ENCODE measurements at places on chromosomes 16 and 17.

- DNase-seq = no peak
Observed at GRCh38 chr17:49195751-49196150, 14.6 kb downstream of the GNGT2 start.

GRCh38 chr17:29102741-29103181 is 59.8 kb downstream of the PIPOX start:
- DNase-seq = no peak

DNA sequence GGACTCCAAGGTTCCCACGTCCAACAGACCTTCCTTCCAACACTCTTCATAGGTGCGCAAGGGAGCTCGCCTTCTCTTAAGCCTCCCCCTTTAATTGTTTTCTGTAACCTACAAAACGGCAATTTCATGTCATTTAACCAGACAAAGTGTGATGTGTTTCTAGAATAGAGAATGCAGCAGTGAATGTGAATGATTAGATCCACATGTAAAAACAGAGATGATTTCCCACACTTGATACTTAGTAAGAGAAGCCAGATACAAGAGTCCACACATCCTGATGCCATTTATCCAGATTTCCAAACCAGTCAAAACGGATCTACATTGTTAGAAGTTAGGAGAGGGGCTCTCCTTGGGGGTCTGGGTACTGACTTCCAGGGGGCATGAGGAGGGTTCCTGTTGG is 89.3 kb downstream of the IRF8 start:
- no peak for DNase-seq

DNA sequence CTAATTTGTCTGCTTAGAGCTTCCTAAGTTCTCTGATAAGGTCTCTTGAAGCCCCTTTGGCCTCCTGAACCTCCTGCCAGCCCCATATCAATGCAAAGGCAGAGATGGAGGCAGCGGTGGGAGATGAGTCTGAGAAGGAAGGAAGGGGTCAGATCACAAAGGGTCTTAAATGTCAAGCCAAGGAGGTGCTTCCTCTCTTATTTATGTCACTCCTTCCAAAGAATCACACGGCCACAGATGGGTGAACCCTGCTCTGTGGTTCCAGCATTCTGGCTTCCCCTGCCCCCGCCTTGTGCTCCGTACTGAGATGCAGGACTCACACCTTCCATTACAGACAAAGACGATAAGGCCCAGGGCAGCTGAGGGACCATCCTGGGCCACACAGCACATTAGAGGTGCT is 96.3 kb downstream of the GSG1L start:
- no peak for DNase-seq

GRCh38 chr17:8057691-8058114 is 18.8 kb downstream of the ALOX15B start:
- DNase-seq = peak; percentile 62

DNA sequence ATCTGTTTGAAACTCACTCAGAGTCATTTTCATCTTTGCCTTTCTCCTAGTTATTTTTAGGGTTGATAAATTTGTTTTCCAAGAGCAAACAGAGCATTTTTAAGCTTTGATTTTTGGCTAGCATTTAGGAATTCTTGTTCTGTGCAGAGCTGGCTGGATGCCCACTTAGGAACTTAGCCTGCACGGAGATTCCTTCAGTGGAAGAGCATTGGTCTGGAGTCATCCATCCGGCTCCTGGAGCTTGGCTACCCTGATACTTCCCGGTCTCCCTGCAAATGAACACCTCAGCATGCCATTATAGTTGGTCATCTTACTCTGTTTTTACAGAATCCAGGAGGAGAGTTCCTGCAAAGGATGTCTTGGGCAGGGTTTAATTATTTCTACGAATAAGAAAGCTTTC is 57.1 kb downstream of the SPECC1 start:
- no peak for DNase-seq

DNA sequence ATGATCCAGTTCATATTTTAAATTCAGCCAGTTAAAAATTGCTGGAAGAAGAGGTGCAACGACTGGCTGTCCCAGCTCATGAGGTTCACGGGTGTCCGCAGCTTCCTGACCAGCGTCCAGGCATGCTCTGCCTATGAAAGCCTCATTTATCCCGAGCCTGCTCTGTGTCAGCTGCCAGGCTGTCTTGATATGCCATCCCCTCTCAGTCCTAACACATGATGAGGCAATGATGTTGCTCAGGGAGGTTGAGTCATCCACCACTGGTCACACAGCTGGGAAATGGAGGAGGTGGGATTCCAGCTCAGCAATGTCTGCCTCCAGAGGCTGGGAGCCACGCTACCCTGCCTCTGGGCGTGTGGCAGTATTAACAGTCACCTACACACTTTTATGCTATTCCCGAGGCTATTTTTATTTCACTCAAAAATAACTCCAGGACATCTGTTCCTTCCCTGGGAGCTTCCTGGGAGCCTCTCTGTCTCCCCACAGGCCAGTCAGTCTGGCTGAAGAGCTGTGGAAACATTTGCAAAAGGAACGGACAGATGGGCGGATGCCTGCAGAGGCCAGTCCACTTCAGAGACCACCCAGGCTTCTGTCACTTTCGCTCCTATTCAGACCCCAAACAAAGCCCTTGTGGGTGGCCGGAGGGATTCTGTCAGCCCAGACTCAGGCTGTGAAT is 22.5 kb downstream of the RAB11FIP4 start:
- no peak for DNase-seq

DNA sequence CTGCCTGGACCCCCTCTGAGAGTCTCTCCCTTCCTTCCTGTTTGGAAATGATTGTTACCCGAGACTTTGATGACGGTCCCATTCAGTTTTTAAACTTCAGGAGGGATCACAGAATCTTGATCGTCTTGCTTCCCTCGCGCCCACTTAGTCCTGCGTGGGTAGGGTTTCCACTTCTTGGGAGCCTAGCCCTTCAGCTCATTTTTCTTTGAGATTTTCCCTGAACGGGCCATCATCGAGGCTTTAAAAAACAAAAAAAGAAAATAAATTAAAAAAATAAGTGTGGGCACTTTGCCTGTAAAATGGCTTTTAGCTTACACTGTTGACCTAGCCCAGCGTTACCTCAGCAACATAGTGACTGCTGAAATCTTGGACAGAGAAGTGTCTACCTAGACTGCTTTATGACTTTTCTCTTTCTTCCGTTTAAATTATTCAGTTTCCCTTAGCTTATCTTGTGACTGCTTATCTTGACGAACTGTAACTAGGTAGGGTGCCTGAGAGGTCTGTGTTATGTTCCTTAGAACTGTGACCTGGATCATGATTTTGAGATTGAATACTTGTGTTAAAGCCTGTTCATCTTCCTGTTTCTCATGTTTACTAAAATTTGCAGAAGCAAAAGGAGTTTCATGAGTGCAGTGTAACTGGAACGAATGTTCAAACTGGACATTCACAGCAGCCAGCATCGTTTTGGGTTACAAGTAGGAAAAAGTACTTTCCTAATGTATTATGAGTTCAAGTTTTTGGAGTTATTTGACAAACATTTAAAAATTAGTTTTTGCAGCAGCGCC is 874 bp downstream of the WWP2 start:
- no peak for DNase-seq

DNA sequence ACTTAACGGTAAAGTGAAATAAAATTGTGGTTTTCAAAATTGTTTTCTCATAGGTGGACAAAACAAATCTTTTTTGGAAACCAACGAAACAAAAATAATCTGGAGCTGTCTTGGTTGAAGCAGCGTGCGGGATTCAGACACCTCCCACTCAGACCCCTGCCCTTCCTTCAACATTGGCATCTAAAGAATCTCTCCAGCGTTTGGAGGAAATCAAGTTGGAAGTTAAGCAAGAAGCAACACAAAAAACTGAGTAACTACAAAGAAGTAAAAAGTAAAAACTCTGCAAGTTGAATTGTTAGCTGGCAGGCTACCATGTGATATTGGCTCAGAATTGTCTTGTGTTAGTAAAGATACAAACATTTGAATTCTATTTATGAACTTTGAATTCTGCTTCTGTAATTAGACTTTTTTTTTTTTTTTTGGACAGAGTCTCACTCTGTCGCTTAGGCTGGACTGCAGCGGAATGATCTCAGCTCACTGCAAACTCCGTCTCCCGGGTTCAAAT is 361.0 kb upstream of the PMFBP1 start:
- no peak for DNase-seq

DNA sequence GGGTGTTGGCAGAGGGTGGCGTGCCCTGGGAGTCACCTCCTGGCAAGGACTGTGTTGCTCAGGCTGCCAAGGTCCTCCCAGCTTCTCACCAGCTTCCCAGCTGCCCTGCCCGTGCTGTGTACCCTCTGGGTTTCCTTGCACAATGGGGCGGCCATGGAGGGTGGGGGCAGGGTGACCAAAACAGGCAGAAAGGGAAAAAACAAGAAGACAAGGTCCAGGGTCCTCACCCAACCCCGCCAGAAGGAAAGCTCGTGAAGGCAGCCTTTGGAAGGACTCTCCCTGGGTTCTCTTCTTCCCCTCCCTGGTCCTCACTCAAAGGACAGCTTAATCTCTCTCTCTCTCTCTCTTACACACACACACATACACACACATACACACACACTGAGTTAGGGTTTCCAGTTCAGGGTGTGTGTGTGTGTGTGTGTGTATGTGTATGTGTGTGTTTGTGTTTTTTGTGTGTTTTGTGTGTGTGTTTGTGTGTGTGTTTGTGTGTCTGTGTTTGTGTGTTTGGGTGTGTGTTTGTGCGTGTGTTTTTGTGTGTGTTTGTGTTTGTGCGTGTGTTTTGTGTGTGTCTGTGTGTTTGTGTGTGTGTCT is 2.0 kb downstream of the SLC13A5 start:
- no peak for DNase-seq

GRCh38 chr17:66585472-66585871 is 249.4 kb upstream of the CACNG5 start:
- no peak for DNase-seq

DNA sequence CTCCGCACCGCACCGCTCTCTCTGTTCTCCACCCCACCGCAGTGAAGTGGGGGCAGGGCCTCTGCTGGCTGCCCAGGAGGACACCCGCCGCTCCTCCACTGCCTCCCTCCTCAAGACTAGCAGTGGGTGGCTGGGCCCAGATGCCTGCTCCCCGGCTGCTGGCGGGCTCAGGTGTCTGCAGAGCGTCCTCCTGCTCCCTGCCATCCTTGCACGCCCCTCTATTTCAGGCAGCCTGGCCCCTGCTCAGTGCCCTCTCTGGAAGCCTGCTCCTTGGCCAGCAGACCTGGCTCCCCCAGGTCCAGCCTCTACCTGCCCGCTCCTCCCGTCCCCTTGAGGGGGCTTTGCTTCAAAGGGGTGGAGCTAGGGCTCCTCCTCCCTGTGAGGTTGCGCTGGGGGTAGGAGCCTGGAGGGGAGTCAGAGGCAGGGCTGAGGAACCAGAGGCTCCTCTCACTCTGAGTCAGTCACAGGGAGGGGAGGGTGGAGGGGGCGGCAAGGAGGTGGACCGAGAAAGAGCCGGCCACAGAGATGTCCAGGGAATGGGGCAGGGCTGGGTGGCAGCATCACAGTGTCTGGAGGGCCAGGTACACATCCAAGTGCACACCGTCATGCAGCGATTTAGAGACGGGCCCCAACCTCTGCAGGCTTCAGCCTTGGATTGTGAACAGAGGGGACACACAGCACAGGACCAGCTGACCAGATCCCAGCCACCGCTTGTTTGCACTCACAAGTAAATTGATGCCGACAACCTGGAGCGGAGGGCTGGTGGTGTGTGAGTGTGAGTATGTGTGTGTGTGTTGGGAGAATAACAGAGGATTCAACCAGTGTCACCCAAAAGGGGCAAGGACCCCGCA is 9.8 kb upstream of the TMEM92 start:
- DNase-seq = peak; percentile 8

DNA sequence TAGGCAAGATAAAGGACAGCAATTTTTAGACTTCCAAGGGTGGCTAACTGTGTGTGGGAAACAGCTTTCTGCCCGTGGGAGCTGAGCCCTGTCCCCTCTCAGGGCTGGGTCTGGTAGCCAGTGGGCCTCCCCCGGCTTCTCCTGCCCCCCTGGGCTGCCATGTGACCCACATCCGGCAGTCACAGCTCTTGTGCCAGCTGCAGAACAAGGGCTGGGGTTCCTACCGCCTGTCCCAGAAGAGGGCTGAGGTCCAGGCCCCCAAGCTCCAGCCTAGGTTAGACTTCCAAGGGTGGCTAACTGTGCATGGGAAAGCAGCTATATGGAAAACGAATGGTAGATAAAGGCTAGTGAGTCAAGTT is 6.1 kb downstream of the GAST start:
- no peak for DNase-seq

DNA sequence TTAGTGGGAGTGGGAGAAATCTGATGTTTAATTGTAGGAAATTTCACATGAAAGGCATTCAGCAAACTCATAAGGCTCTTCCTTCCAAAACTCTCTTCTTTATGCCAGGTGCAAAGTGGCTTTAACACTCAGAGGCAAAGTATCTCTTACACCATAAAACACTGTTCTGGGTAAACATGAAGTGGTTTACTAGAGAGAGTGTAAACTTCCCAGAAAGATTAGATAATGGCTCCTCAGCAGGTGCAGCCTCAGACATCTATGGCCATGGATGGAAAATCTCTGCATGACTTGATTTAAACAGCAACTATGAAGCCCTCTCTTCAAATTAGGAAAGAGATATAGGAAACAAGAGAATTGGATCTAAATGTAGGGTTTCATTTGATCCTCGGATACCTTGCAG is 583.1 kb upstream of the SALL1 start:
- no peak for DNase-seq

DNA sequence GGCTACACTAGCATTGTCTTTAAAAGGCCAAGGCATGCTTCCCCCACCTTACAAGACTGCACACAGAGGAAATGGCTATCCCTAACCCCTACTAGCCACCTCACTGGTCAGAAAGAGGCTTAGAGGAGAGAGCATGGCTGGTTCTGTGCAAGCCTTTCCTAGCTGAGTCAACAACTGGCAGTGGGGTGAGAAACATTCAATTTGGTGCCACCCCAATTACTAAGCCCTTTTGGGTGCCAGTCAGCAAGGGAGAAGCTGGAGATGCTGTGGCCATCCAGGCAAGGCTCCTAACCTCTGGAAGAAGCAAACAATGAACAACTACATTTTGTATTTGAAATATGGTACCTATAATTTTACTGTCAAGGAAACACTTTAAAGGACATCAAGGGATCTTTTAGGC is 4.7 kb upstream of the KAT7 start:
- DNase-seq = no peak

GRCh38 chr17:10051112-10051511 is 146.0 kb upstream of the RCVRN start:
- no peak for DNase-seq

- no peak for DNase-seq
Observed at GRCh38 chr16:74015953-74016352, 280.7 kb upstream of the PSMD7 start.

GRCh38 chr17:78558989-78559388 is 18.2 kb downstream of the DNAH17 start:
- no peak for DNase-seq

DNA sequence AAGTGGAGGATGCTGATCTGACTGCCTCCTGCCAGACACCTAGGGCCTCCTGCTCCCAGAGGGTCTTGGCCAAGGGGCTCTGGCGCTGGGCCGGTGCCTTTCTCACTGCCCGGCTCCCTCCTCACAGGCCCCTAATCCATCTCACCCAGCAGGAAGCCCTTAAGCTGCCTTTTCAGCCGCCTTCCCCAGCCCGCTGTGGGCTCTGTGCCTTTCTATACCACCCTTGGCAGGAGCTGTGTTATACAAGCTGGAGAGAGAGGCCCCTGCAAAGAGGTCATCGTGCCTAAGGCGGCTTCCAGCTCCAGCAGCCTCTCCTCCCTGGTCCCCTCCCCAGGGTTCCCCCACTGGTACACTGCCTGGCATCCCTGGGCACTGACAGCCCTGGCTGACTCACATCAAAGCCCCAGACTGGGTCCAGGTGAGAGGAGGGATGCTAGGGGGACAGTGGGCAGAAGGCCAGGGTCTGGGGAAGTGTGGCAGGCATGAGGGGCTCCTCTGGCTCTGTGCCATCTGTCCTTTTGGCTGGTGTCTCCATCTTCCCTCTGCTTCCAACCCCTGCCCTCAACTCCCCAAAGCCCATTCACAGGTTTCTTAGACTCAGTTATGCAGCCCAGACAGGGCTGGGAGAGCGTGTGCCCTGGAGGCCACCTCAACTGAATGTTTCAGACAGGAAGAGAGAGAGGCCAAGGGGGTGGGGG is 15.3 kb upstream of the FZD2 start:
- DNase-seq = no peak

Data from D721Med (cell line).